ENCODE measurements at places on chromosomes 3 and 15. TPM values are rescaled to one million over a fixed set of nuclear protein-coding genes. Genes with fewer than 3 reads are reported as not detected.

Gene ADGRG7
- polyA plus RNA-seq: not detected

Gene CKMT1A
- 14.0 TPM for polyA plus RNA-seq

Gene SLC28A2
- polyA plus RNA-seq: not detected

Gene ISL2
- polyA plus RNA-seq: not detected

Gene FAM107A
- polyA plus RNA-seq: 0.16 TPM

Gene SLC2A2
- not detected for polyA plus RNA-seq

Gene TM4SF4
- not detected for polyA plus RNA-seq

Gene PDCD7
- 46.8 TPM for polyA plus RNA-seq

Gene AGBL1
- 0.12 TPM for polyA plus RNA-seq

Gene GASK1A
- polyA plus RNA-seq: 1.6 TPM

Gene P3H2
- polyA plus RNA-seq: 0.68 TPM

Gene TLR9
- polyA plus RNA-seq: not detected

Gene TNNC1
- polyA plus RNA-seq: not detected

Gene CALML4
- 0.43 TPM for polyA plus RNA-seq

Gene GXYLT2
- 0.16 TPM for polyA plus RNA-seq

Gene TTC23
- 6.2 TPM for polyA plus RNA-seq

Gene SLC6A11
- 4.2 TPM for polyA plus RNA-seq

Gene LXN
- polyA plus RNA-seq: not detected

Gene EPHB3
- 4.3 TPM for polyA plus RNA-seq

Gene SLC35A5
- 100 TPM for polyA plus RNA-seq

Gene KBTBD13
- not detected for polyA plus RNA-seq

Gene DNAJB8
- polyA plus RNA-seq: not detected

Gene CPNE9
- polyA plus RNA-seq: 0.32 TPM

Gene GADL1
- not detected for polyA plus RNA-seq

Gene BAHD1
- 22.8 TPM for polyA plus RNA-seq

Gene BNC1
- polyA plus RNA-seq: not detected

Gene GP5
- polyA plus RNA-seq: 0.16 TPM

Gene PLOD2
- 5.6 TPM for polyA plus RNA-seq

Gene UNC13C
- polyA plus RNA-seq: 4.0 TPM

Gene FSD2
- polyA plus RNA-seq: not detected

Gene COMMD2
- 95.2 TPM for polyA plus RNA-seq

Gene FAM3D
- not detected for polyA plus RNA-seq

Gene LHFPL4
- 37.4 TPM for polyA plus RNA-seq

Gene GLDN
- 1.8 TPM for polyA plus RNA-seq

Gene MST1
- polyA plus RNA-seq: 62.5 TPM

Gene GOLGA6A
- 0.50 TPM for polyA plus RNA-seq

Gene MUSTN1
- not detected for polyA plus RNA-seq

Gene CDCP1
- not detected for polyA plus RNA-seq

Gene UBE3A
- 98.5 TPM for polyA plus RNA-seq

Gene CGNL1
- polyA plus RNA-seq: not detected

Gene HHATL
- polyA plus RNA-seq: not detected

Gene SCAANT1
- not detected for polyA plus RNA-seq

Gene REC114
- polyA plus RNA-seq: not detected

Gene ADAMTS9
- polyA plus RNA-seq: 1.2 TPM

Gene FBXL22
- polyA plus RNA-seq: 0.41 TPM

Gene COL6A6
- polyA plus RNA-seq: not detected

Gene EPB42
- polyA plus RNA-seq: not detected

Gene ROPN1
- not detected for polyA plus RNA-seq

Gene CLDN1
- polyA plus RNA-seq: 1.3 TPM

Gene DCBLD2
- polyA plus RNA-seq: 69.0 TPM

Gene PLXNA1
- polyA plus RNA-seq: 65.6 TPM

Gene ALDH1A2
- polyA plus RNA-seq: 0.72 TPM

All from neural cell (in vitro differentiated cells).